Mononuclear cell (primary cell): ENCODE measurements at places on chromosomes 12 and 14. TPM values are rescaled to one million over a fixed set of nuclear protein-coding genes. Genes with fewer than 3 reads are reported as not detected.

Gene SERPINA10
- total RNA-seq = not detected

Gene CLEC2B
- 248 TPM for total RNA-seq

Gene ERBB3
- 1.4 TPM for total RNA-seq

Gene RASSF8
- total RNA-seq = 0.21 TPM

Gene ERC1
- total RNA-seq = 30.2 TPM

Gene PIWIL1
- total RNA-seq = not detected

Gene HOXC5
- not detected for total RNA-seq

Gene TAS2R46
- 6.5 TPM for total RNA-seq

Gene PTCSC3
- not detected for total RNA-seq

Gene TMEM179
- total RNA-seq = not detected

Gene BCAT1
- 6.5 TPM for total RNA-seq

Gene TMEM30B
- 5.8 TPM for total RNA-seq

Gene GRIP1
- total RNA-seq = 0.94 TPM

Gene FBLN5
- total RNA-seq = 0.63 TPM

Gene FAM90A1
- total RNA-seq = not detected

Gene TBX5
- total RNA-seq = not detected

Gene RASSF9
- not detected for total RNA-seq

Gene HELB
- total RNA-seq = 92.4 TPM

Gene SRSF9
- total RNA-seq = 84.7 TPM

Gene DPF3
- 1.3 TPM for total RNA-seq

Gene VCPKMT
- total RNA-seq = 18.5 TPM

Gene KRT80
- not detected for total RNA-seq

Gene TAS2R20
- 2.6 TPM for total RNA-seq
